ENCODE measurements at places on chromosomes 4 and X. TPM values are rescaled to one million over a fixed set of nuclear protein-coding genes. Genes with fewer than 3 reads are reported as not detected.

The ABLIM2 gene
- 0.66 TPM for total RNA-seq

DNA sequence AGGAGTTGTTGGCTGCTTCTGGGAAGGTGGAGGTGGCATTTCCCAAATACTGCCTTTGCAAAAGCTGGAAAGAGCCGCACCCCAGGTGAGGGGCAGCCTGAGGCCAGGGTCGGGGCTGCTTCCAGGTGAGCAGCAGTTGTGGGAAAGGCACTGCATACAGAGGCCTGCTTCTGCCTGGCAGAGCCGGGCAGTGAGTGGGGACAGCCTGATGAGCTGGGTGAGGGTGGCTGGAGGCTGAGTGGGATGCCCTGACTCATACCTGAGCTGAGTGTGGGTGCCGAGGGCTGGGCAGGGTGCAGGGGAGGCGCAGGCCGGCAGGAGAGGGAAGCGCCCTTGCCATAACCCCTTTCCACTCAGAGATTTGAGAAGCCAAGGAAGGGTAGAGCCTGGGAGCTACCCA lies 6.5 kb upstream of the PSAPL1 start:
- no peaks in the 10 kb centered on the region for H3K27me3 ChIP-seq
- H3K4me1 ChIP-seq, result no peaks in the 10 kb centered on the region
- no peak overlapping the region for H3K27ac ChIP-seq
- no peak for DNase-seq
- H3K4me3 ChIP-seq, result no peak overlapping the region
- H3K36me3 ChIP-seq, result no peaks in the 10 kb centered on the region

GRCh38 chr4:121674696-121675095 lies 22.1 kb downstream of the ANXA5 start:
- peaks cover 12% of the 10 kb centered on the region for H3K4me1 ChIP-seq
- H3K27ac ChIP-seq, result no peak overlapping the region
- no peak overlapping the region for H3K4me3 ChIP-seq
- peaks cover 18% of the 10 kb centered on the region for H3K36me3 ChIP-seq
- H3K27me3 ChIP-seq, result no peaks in the 10 kb centered on the region

DNA sequence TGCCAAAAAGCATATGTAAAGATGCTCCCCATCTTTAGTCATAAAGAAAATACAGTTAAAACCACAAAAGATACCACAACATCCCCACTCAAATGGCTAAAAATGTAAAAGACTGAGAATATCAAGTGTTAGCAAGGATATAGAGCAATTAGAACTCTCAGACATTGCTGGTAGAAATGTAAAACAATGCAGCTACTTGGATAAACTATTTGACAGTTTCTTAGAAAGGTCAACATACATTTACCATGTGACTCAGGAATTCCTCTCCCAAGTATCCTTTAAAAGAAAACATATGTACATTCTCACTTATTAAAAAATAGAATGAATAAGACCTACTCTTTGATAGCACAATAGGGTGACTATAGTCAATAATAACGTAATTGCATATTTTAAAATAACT lies 173.7 kb downstream of the HNRNPD start:
- no peaks in the 10 kb centered on the region for H3K36me3 ChIP-seq
- H3K27ac ChIP-seq, result no peak overlapping the region
- no peaks in the 10 kb centered on the region for H3K4me1 ChIP-seq
- no peaks in the 10 kb centered on the region for H3K27me3 ChIP-seq
- no peak overlapping the region for H3K4me3 ChIP-seq
- DNase-seq, result no peak

The CSAG3 gene
- not detected for total RNA-seq

GRCh38 chr4:48483777-48484493 lies 792 bp downstream of the SLC10A4 start:
- no peak overlapping the region for H3K27ac ChIP-seq
- H3K4me3 ChIP-seq, result no peak overlapping the region
- peaks cover 38% of the 10 kb centered on the region for H3K27me3 ChIP-seq
- DNase-seq, result no peak
- H3K36me3 ChIP-seq, result no peaks in the 10 kb centered on the region

DNA sequence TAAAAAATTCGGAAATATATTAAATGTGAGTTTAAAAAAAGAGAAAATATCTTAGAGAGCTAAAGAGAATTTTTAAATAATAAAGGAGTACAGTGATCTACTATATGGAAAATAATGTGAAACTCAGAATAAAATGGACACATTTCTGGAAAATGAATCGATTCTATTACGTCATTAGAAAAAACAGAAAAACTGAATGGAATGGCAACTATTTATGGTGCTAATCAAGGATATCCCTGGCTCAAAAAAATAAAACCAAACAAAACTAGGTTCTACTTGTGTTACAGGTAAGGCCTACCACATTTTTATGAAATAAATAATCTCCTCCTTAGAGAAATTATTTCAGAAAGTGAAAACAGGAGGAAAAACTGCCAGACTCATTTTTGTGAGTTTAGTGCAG lies 5.5 kb upstream of the SLC7A11 start:
- DNase-seq, result no peak
- no peaks in the 10 kb centered on the region for H3K4me1 ChIP-seq
- no peak overlapping the region for H3K27ac ChIP-seq
- H3K4me3 ChIP-seq, result no peak overlapping the region

The PARM1 gene
- 0.77 TPM for total RNA-seq

GRCh38 chr4:65302145-65302544 lies 368.1 kb downstream of the EPHA5 start:
- H3K27ac ChIP-seq, result no peak overlapping the region
- H3K4me3 ChIP-seq, result no peak overlapping the region
- DNase-seq, result peak; percentile 78
- no peaks in the 10 kb centered on the region for H3K4me1 ChIP-seq
- no peaks in the 10 kb centered on the region for H3K36me3 ChIP-seq

The PRDX4 gene
- total RNA-seq, result 189 TPM

GRCh38 chrX:15413101-15413500 lies 28.9 kb upstream of the VEGFD start:
- no peaks in the 10 kb centered on the region for H3K27me3 ChIP-seq
- no peaks in the 10 kb centered on the region for H3K36me3 ChIP-seq
- no peak overlapping the region for H3K27ac ChIP-seq

DNA sequence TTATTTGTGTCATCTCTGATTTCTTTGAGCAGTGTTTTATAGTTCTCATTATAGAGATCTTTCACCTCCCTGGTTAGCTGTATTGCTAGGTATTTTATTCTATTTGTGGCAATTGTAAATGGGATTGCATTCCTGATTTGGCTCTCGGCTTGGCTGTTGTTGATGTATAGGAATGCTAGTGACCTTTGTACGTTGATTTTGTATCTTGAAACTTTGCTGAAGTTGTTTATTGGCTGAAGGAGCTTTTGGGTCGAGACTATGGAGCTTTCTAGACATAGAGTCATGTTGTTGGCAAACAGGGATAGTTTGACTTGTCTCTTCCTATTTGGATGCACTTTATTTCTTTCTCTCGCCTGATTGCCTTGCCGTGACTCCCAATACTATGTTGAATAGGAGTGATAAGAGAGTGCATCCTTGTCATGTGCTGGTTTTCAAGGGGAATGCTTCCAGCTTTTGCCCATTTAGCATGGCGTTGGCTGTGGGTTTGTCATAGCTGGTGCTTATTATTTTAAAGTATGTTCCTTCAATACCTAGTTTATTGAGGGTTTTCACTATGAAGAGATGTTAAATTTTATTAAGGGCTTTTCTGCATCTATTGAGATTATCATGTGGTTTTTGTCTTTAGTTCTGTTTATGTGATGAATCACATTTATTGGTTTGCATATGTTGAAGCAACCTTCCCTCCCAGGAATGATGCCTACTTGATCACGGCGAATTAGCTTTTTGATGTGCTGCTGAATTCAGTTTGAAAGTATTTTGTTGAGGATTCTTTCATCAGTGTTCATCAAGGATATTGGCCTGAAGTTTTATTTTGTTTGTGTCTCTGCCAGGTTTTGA lies 72.7 kb upstream of the BOD1L1 start:
- peak overlapping the region; percentile 72 for H3K27ac ChIP-seq
- DNase-seq, result peak; percentile 90
- H3K4me3 ChIP-seq, result no peak overlapping the region
- H3K27me3 ChIP-seq, result no peaks in the 10 kb centered on the region
- H3K36me3 ChIP-seq, result no peaks in the 10 kb centered on the region
- peaks cover 7% of the 10 kb centered on the region for H3K4me1 ChIP-seq

GRCh38 chr4:88955580-88956380 lies 101.2 kb downstream of the FAM13A start:
- DNase-seq, result no peak
- H3K27ac ChIP-seq, result no peak overlapping the region
- no peak overlapping the region for H3K4me3 ChIP-seq
- H3K36me3 ChIP-seq, result no peaks in the 10 kb centered on the region

DNA sequence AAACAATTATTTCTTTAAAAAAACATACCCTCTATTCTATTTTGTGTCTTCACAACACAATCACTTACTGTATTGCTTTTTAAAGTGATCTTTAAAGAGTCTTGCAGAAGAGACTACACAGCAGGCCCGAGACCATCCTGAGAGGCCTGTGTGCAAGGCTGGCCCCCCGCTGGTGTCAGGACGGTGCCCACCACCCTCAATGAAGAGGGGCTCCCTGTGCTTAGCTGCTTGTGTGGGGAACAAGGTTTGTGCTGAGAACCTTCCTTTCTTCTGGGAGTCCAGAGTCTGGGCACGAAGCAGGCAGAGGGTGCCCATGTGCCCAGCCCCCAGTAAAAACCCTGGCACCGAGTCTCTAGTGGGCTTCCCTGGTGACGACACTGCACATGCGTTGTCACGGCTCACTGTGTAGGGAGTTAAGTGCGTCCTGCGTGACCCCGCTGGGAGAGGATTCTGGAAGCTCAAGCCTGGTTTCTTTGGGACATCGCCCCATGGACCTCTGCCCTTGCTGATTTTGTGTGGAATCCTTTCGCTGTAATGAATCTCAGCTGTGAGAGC lies 22.0 kb downstream of the RGS12 start:
- no peak overlapping the region for H3K4me3 ChIP-seq
- DNase-seq, result no peak
- peaks cover 9% of the 10 kb centered on the region for H3K36me3 ChIP-seq
- H3K4me1 ChIP-seq, result no peaks in the 10 kb centered on the region
- H3K27ac ChIP-seq, result no peak overlapping the region

DNA sequence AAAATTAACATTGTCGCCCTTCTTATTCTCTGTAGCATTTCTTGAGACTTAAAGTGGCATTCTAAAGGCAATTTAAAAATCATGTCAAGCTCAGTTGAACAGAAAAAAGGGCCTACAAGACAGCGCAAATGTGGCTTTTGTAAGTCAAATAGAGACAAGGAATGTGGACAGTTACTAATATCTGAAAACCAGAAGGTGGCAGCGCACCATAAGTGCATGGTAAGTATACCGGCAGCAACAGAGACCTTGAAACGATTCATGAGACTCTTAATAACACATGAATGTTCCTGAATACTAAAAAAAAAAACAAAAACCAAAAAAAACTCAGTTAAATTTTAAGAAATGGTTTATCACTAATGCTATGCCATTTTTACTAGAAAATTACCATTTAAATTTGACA lies 82.4 kb upstream of the HPRT1 start:
- H3K27me3 ChIP-seq, result no peaks in the 10 kb centered on the region
- DNase-seq, result peak; percentile 55
- H3K4me3 ChIP-seq, result no peak overlapping the region
- no peaks in the 10 kb centered on the region for H3K4me1 ChIP-seq
- H3K36me3 ChIP-seq, result no peaks in the 10 kb centered on the region

GRCh38 chrX:71514367-71515037 lies 18.4 kb upstream of the OGT start:
- H3K27me3 ChIP-seq, result no peaks in the 10 kb centered on the region
- no peaks in the 10 kb centered on the region for H3K36me3 ChIP-seq
- no peak for DNase-seq

The VSIG1 gene
- not detected for total RNA-seq

DNA sequence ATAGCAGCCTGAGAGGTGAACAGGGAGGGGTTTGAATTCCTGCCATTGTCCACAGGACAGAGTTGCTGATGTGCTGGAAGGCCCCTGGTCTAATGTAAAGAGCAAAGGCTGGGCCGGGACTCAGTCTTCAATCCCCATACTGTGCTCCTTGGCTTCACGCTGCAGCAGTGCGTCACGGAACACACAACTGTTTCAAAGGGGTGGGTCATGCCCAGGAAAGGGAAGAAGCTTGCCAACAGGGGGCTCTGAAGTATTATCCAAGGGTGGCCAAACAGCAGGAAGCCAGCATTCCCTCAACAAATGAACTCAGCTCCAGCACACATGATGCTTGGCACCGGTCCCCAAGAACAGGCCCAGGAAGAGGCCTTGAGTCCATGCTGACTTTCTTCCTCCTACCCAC lies 122.5 kb downstream of the NFKB1 start:
- H3K27ac ChIP-seq, result no peak overlapping the region
- DNase-seq, result peak; percentile 73
- H3K36me3 ChIP-seq, result peaks cover 1% of the 10 kb centered on the region
- H3K4me1 ChIP-seq, result peaks cover 6% of the 10 kb centered on the region

DNA sequence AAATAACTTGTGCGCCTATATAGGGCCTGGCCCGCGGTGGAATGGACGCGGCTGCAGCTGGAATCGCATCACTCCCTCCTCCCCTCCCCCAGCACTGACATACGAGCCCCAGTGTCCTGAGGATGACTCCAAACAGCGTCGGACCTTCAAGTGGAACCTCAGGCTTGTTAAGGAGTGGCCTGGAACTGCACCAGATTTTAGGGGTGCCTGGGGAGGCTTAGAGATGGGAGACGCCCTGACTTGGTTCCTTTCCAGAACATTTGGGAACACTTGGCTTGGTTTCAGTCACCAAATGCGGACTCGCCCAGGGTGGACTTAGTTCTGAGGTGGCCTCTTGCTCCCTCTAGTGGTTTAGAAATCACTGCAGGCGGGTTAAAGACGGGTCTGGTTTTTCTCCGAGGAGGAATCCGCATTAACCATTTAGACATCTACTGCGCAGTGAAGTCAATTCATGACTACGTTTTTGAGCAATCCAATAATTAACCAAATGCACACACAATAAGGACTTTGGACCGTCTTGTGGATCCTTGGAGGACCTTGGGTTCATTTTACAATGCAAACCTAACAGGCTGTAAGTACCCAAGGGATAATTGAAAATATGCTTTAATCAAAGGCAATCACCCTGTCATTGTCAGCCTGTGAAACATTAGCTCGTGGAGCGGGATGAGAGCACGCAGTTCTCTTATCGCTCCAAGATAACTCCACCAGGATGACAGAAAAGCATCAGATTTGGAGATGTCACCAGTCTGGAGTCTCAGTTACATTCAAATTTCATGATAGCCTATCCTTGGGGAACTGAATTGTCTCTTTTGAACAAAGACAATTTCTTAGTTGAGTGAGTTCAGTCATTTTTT lies 11.2 kb upstream of the PDGFRA start:
- DNase-seq, result peak; percentile 96
- H3K4me3 ChIP-seq, result peak overlapping the region; percentile 60
- peaks cover 4% of the 10 kb centered on the region for H3K4me1 ChIP-seq
- H3K27ac ChIP-seq, result peak overlapping the region; percentile 2

- no peaks in the 10 kb centered on the region for H3K36me3 ChIP-seq
- no peak overlapping the region for H3K4me3 ChIP-seq
- no peak for DNase-seq
- H3K27ac ChIP-seq, result no peak overlapping the region
Measured at GRCh38 chr4:7932287-7932686, 7.4 kb downstream of the AFAP1 start.

The COX7B2 gene
- total RNA-seq, result not detected
